ENCODE measurements at places on chromosomes 11 and 22.

- no peak for DNase-seq
These were observed 52.8 kb downstream of the WT1 start for GRCh38 chr11:32382339-32383049.

DNA sequence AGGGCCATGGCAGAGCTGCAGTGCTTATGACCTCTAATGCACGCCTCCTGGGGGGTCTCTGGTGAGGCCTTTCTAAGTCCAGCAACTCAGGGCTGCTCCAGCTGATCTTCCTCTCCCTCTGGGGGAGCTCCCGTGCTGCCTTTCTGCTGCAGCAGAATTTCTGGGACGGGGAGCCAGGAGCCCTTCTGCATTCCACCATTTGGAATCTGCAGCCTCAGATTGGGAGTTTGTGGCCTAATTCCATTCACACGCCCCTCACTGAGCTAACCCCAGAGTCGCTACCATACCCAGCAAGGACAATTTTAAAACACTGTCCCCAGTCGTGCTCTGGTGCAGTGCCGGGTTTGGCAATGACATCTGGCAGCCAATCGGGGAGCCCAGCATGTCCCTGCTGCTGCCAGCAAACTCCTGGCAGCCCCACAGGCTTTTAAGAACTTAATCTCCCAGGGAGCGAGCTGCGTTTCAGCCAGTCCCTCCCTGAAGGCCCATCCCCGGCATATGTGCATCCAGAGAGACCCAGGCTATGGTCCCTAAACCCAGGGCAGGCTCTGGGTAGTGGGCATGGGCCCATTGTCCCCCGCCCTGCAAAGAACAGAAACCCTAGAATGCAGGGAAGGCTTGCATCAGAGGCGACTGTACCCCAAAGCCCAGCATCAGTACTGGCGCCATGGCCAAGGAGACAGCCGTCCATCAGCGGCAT lies 4.7 kb downstream of the SHANK2 start:
- no peak for DNase-seq

- DNase-seq = peak; percentile 86
These were observed at the start of gene PACS1 for GRCh38 chr11:66069715-66070603. TSS of gene PACS1 (plus strand) at chr11:66070272. CDS start at chr11:66070487, 215 bp downstream.

- no peak for DNase-seq
These were observed 43.9 kb downstream of the NFAM1 start for GRCh38 chr22:42388130-42388797.

GRCh38 chr22:36117053-36117554 lies 43.5 kb downstream of the APOL3 start:
- no peak for DNase-seq

All from CD4-positive, alpha-beta T cell treated with Interleukin-1 beta for 1 hour (primary cell).